Activated CD8-positive, alpha-beta memory T cell treated with anti-CD3 and anti-CD28 coated beads, Interleukin-2, amount 10 ng/mL, durations not matched to agents 7 days and 5 days (primary cell): ENCODE measurements at places on chromosomes 7 and 10. TPM values are rescaled to one million over a fixed set of nuclear protein-coding genes. Genes with fewer than 3 reads are reported as not detected.

The PVRIG gene
- total RNA-seq: 45.2 TPM

The DENND2A gene
- total RNA-seq: not detected

The AGAP4 gene
- total RNA-seq: 20.7 TPM

The TMEM196 gene
- not detected for total RNA-seq

The SLC39A12 gene
- total RNA-seq: not detected

The DMBT1 gene
- not detected for total RNA-seq

The IGF2BP3 gene
- 1.3 TPM for total RNA-seq

The MCM10 gene
- total RNA-seq: 78.2 TPM

The PNLIPRP3 gene
- total RNA-seq: not detected

The SPDYE2 gene
- 0.29 TPM for total RNA-seq

The PNLIPRP1 gene
- total RNA-seq: not detected

The NAMPT gene
- 188 TPM for total RNA-seq

The GNAI1 gene
- not detected for total RNA-seq

The AKR1C1 gene
- total RNA-seq: 0.12 TPM

The ERV3-1 gene
- 15.1 TPM for total RNA-seq

The WEE2 gene
- total RNA-seq: not detected

The GPR141 gene
- not detected for total RNA-seq

The RBP4 gene
- not detected for total RNA-seq

The IQCE gene
- 15.2 TPM for total RNA-seq

The NPFFR1 gene
- not detected for total RNA-seq

The TRPV5 gene
- not detected for total RNA-seq

The EGFR gene
- total RNA-seq: not detected

The C7orf57 gene
- total RNA-seq: 0.15 TPM

The TMEM254 gene
- 13.9 TPM for total RNA-seq

The PCLO gene
- not detected for total RNA-seq

The ALOX5 gene
- total RNA-seq: 1.9 TPM

The RAB19 gene
- total RNA-seq: 7.3 TPM

The IKZF1 gene
- 348 TPM for total RNA-seq

The SPDYE8 gene
- total RNA-seq: not detected

The SLC13A1 gene
- total RNA-seq: not detected

The PODXL gene
- total RNA-seq: 3.2 TPM

The GDF2 gene
- total RNA-seq: not detected

The TMEM213 gene
- total RNA-seq: not detected

The AKR1B15 gene
- total RNA-seq: not detected

The FGL2 gene
- total RNA-seq: 9.4 TPM

The LRRD1 gene
- total RNA-seq: not detected

The FXYD4 gene
- total RNA-seq: not detected

The CALML3 gene
- total RNA-seq: not detected

The ZNF680 gene
- total RNA-seq: 11.9 TPM

The GNGT1 gene
- not detected for total RNA-seq
